ENCODE measurements at places on chromosomes 11 and 22. TPM values are rescaled to one million over a fixed set of nuclear protein-coding genes. Genes with fewer than 3 reads are reported as not detected.

The TRPM5 gene
- not detected for total RNA-seq

The C11orf87 gene
- 0.12 TPM for total RNA-seq

The SCGB1A1 gene
- not detected for total RNA-seq

The F2 gene
- not detected for total RNA-seq

The SLN gene
- 2.1 TPM for total RNA-seq

The PKP3 gene
- 0.41 TPM for total RNA-seq

The CFAP68 gene
- total RNA-seq, result 8.5 TPM

The PAX6 gene
- not detected for total RNA-seq

The APOBEC3B gene
- total RNA-seq, result 4.7 TPM

The GTSE1 gene
- 7.5 TPM for total RNA-seq

The SAA2 gene
- total RNA-seq, result 0.87 TPM

The HSPB2 gene
- not detected for total RNA-seq

The MAP6 gene
- 1.5 TPM for total RNA-seq

The OR52E1 gene
- not detected for total RNA-seq

The OR6T1 gene
- total RNA-seq, result not detected

The MMP8 gene
- not detected for total RNA-seq

The OR8I2 gene
- not detected for total RNA-seq

The RIBC2 gene
- not detected for total RNA-seq

The KCNJ5 gene
- 0.15 TPM for total RNA-seq

The IGSF22 gene
- total RNA-seq, result not detected

The NLRP14 gene
- not detected for total RNA-seq

The SYT8 gene
- not detected for total RNA-seq

The GAL gene
- 2.8 TPM for total RNA-seq

The ASRGL1 gene
- 41.4 TPM for total RNA-seq

The CARD10 gene
- total RNA-seq, result 34.8 TPM

The GAL3ST1 gene
- total RNA-seq, result 0.19 TPM

The GGTLC2 gene
- not detected for total RNA-seq

The NTM gene
- 13.2 TPM for total RNA-seq

All from glomerular endothelial cell (primary cell).